Caudate nucleus (tissue), 63 donors: ENCODE measurements at places on chromosomes 3 and 15.

- no peak for DNase-seq
Observed at GRCh38 chr15:77251662-77252061, 168.2 kb downstream of the PEAK1 start.

- DNase-seq: no peak
Observed at GRCh38 chr3:29353807-29354206, 72.9 kb downstream of the RBMS3 start.

DNA sequence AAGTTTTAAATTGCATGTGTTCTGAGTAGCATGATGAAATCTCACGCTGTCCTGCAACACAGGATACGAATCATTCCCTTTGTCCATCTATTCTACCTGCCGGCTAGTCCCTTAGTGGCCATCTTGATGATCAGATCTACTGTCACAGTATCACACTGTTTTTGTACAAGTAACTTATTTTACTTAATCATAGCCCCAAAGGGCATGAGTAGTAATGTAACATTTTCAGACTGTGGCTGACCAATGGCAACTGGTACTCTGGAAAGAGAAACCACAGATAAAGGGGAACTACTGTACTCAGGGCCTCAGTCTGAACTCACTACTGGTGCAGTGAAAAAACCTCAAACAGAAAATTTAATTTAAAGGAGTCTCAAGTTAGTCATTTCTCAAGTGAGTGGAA lies 127.3 kb upstream of the MRPL3 start:
- no peak for DNase-seq

DNA sequence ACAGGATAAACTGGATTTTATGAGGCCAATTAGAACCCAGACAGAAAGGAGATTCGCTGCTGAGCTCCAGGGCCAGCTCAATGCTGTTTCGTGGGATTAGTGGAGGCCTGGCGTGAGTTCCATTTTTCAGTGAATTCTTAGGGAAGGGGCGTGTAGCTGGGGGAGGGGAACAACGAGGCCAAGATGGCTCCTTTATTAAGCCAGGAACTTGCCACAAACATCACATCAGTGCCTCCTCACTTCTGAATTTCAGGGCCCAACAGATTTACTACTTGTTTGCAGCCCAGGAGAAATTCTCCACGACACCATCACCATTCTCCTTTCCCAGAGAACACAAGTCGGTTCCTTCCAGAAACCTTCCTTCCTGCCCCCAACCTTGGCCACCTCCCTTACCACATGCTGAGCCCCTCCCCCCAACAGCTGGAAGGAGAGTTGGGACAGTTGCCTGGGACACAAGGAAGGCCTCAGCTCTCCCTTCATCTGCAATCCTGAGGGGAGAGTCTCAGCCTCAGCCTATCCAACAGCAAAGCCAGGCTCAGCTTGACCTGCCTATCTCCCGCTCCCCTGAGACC lies 5.8 kb downstream of the IGDCC4 start:
- DNase-seq: no peak

DNA sequence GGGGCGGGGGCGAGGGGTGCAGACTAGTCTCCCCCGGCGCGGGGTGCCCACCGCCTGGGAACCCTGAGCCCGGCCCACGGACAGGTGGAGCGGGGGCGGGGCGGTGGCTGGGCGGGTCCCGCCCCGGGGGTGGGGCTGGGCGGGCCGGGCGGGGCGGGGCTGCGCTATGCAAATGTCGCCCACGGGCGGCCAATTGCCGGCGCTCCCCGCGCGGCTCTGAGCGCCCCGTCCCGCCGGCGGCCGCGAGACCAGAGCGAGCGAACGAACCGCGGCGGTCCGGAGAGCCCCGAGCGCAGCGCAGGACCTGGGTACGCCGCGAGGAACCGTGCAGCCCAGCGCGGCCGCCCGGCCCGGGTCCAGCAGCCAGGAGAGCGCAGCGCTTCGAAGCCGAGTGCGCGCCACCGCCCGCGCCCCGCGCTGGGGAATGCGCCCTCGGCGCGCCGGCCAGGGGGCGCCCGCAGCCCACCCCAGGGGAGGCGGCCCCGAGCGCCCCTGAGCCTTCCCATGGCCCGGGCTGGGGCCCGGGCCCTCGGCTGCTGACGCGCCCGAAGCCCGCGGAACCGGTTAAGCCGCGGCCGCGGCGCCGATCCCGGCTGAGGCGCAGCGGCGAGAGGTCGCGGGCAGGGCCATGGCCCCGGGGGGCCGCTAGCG lies at the start of gene SEMA3F:
TSS of gene SEMA3F (plus strand) at position 485 of the 651 bp plus-strand sequence. CDS start 4,299 bp downstream, outside the sequence.
- no peak for DNase-seq

GRCh38 chr15:48834756-48835155 lies 23.9 kb upstream of the CEP152 start:
- no peak for DNase-seq

DNA sequence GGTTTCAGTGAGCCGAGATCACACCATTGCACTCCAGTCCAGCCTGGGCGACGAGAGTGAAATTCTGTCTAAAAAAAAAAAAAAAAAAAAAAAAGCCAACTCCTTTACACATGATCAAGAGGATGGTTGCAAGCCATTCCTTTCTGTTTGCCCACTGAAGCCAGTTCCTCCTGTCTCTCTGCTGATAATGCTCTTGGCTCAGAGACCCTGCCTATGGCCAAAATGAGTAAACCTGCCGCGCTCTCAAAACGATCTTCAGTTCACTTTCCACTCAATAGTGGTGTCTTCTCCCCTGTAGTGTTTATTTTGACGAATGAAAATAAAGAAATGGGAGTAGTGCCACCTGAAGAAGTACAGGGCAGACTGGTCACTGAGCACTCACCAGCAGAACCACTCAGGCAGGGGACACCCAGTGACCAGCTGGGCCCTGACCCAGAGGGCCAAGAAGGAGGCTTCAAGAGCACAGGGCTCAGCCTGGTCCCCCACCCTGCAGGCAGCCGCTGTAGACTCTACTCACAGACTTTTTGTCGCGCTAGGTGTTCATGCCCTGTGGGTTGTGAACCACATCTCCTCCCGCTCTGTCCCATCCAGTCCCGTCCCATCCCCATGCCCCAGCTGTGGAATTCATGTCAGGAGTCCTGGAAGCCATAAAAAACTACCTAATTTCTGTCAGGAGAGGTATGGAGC lies 23.6 kb downstream of the GRAMD2A start:
- no peak for DNase-seq

- DNase-seq: no peak
Observed at GRCh38 chr3:37924453-37924852, 62.8 kb downstream of the CTDSPL start.
